ENCODE measurements at places on chromosomes 5 and 9.
A peak's percentile ranks its signal among the peaks of the same experiment; 100 is the strongest.

- DNase-seq = peak; percentile 29
Measured at GRCh38 chr5:146041180-146041789, 64.1 kb downstream of the PLAC8L1 start.

GRCh38 chr5:130805648-130806047, 359.4 kb downstream of the HINT1 start:
- DNase-seq = no peak

DNA sequence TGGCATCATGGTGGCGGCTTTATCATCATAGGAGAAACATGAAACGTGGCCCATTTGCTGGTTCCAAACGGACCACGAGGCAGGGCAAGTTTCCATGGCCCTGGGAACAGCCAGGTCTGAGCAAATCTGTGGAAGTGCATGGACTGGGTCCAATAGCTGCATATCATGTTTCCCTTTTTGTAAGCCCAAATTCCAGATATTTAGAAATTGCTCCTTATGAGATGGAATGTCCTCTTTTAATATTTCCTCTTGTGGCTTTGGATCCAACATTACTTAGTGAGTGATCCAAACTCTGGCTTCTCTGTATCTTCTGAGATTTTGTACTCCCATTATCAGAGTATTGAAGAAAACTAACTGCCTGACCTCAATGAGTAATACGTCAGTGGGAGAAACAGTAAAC, 79.8 kb upstream of the FBXL7 start:
- DNase-seq = no peak

- DNase-seq = no peak
Measured at GRCh38 chr9:1707291-1707690, 307.9 kb upstream of the SMARCA2 start.

DNA sequence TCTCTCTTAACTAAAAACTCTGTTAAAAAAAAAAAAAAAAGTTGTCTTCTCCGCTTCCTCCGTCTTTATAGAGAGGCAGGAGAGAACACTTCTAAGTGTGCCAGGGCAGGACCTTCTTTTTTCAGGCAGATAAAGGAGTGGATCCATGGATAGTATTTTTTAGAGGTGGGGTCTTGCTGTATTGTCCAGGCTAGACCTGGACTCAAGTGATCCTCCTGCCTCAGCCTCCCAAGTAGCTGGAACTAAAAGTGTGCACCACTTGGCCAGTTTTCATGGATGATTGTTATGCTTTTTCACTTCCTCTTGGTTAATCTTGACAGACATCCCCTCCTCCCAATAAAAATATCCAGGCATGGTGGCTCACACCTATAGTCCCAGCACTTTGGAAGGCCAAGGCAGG, 20.0 kb upstream of the GNE start:
- DNase-seq = no peak

All from KBM-7 (cell line).